Upper lobe of right lung (tissue), 1 donor: ENCODE measurements at places on chromosomes 5 and 9. TPM values are rescaled to one million over a fixed set of nuclear protein-coding genes. Genes with fewer than 3 reads are reported as not detected.

DNA sequence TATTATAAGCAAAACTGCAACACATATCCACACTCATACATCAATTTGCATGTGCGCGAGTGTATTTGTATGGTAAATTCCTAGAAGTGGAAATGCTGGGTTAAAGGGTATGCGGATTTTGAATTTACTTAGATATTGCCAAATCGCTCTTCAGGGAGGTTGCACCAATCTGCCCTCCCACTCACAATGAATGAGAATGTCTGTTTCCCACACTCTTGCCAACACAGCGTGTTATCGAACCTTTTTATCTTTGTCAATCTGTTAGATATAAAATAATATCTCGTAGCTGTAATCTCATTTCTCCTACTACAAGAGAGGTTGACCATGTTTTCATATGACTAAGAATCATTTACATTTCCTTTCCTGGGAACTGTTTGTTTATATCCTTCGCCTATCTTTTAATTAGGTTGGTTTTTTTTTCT lies 35.7 kb downstream of the LHX2 start:
- no peak for DNase-seq

GRCh38 chr9:81234924-81235610 lies 454.3 kb downstream of the TLE1 start:
- DNase-seq: no peak

DNA sequence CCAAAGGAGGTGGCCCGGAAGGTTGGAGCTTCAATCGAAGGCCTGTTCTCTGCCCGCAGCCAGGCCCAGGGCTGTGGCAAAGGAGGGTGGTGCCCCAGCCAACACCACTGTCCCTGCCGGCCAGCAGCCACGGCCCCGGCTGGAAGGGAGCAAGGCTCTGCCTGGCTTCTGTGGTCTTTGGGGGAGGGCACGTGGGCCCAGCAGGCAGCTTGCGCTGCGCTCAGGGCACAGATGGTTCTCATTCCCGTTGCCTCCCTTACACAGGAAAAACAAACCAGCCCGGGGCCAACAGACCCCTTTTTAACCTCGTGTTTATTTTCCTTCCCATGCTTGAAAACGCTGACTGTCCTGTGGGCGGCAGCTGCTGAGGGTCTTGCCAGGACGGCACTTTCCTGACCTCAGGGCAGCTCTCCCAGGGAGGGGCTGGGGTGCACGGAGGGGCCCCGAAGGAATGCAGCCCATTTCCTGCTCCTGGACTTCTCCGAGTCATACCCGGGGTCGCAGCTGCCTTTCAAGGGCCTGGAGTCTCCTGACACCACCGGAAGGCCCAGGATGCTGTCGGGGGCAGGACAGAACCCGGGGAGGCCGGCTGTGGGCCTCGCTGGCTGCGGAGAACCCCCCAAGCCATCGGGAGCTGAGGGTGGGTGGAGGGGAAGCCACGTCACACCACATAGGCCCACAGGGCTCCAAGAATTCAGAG lies 1.1 kb upstream of the GPSM1 start:
- DNase-seq: no peak

DNA sequence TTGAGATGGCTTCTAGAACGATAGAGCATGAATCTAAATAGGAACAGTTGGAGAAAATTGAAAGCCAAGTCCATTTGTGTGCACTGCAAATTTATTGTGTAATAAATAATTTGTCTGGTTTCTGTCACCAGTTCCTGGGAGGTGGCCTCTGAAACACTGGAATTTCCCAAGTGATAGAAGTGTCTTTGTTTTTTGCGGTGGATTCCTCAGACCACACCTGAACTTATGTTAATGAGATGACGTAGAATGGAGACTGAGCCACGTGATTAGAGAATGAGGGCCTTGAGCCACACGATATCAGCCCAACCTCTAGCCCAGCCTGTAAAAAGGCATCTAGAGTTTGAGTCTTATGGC lies 105.1 kb downstream of the MSX2 start:
- DNase-seq: no peak

DNA sequence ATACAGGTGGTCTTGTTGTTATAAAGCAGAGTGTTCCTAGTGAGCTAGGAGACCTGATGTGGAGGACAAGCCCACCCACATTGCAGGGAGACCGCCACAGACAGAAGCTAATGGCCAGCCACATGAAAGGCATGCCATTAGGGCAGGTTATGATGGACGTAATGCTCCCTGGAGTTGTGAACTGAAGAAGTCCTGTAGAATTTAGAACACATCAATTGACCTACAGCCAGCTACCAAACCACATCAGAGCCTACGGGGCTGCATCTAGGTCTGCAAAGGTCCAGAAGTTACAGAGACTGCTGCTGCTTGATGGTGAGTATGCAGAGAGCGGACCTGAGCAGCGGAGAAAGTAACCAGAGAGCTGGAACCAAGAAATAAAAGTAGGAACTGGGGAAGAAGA lies 116.6 kb downstream of the LPAR1 start:
- DNase-seq: no peak

DNA sequence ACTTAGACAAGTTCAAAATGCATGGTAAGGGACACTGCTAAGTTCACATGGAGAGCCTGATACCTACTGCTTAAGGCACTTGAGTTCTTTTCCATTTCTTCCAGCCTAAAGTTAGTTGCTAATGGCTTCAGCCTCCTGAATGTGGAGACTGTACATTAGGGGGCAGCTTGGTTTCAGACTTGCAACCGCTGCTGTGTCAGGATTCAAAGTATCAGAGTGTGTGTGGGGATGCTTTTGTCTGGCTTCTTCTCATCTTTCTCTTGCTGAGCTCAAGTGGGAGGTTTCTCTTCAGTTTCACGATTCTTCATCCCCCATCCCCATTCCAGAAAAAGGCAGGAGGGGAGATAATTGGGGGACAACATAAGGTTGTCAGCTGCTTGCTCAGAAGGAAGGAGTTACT lies 49.4 kb downstream of the ATP10B start:
- DNase-seq: no peak

DNA sequence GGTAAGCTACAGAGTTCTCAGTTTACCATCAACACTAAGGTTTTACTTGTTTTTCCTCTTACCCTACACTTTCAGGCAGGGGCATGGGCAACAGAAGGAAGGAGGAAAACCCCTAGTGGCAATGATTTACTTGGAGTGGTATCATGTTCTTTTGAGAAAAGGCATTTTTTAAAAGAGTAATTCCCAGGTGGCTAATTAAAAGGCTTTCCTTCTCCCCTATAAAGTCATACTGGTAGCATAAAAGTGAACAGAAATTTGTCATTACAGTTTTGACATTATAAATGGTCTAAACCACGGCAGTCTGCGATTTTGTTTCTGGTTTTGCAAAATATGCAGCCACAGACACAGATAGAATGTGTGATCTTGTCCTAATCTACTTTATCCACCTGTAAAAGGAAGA lies 30.9 kb upstream of the OR2K2 start:
- DNase-seq: no peak

DNA sequence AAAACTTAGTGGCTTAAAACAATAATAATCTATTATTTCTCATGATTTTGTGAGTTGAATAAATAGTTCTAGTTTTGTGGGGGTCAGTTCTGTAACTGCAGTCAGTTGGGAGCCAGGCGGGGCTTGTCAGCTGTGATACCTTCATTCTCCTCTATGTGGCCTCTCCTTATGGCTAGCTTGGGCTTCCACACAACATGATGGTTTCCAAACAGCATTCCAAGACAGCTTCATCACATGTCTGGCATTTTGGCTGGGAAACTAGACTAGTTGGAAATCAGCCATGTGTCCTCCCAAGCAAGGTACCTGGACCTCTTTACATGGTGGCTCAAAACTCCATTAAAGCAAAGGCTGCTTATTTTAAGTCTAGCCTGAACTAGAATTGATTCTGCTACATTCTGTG lies 61.4 kb upstream of the RANBP3L start:
- DNase-seq: no peak

DNA sequence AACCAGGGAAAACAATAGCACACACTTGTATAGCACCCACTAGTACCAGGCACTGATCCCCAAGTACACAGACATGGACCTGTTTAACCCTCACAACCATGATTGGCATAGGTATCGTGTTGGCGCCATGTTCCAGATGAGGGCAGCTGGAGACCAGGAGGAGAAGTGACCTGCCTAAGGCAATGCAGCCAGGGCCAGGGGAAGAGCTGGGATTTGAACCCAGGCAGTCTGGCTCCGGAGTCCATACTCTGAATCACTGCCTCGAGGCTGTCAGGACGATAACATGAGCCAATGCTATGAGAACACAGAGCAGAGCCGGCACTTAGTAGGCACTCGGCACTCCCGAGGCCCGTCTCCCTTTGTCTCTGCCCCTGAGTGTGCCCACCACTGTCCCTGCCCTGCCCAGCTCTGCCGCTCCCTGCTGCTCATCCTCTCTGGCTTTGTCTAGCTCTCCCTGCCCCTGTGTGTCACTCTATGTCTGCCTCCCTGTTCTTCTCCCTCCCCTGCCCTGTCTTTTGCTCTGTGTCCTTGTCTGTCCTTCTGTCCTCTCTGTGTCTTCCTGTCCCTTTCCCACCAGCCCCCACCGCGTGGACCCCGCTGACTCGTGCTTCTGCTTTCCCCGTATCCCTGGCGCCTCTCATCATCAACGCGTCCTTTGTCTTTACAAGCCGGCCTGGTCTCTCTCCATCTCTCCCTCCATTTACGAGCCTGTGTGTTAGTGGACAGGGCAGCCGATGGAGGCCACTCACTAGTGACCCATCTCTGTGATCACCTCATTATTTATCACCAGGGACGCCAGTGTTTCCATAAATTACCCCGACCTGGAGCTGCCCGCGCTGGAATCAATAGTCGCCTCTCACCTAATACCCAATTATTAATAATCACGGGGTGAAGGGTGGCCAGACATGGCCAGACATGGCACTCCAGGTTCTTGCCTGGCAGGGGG lies 99.4 kb upstream of the MVB12B start:
- no peak for DNase-seq

The TXNDC8 gene
- total RNA-seq: not detected

The SCGB3A2 gene
- total RNA-seq: 186 TPM

The TSLP gene
- 1.7 TPM for total RNA-seq

The GABRA6 gene
- not detected for total RNA-seq

The HTR4 gene
- 0.43 TPM for total RNA-seq

The PITX1 gene
- not detected for total RNA-seq

The DMRT3 gene
- total RNA-seq: not detected

The SV2C gene
- 0.32 TPM for total RNA-seq
